ENCODE measurements at places on chromosomes 12 and 14.
A peak's percentile ranks its signal among the peaks of the same experiment; 100 is the strongest.

DNA sequence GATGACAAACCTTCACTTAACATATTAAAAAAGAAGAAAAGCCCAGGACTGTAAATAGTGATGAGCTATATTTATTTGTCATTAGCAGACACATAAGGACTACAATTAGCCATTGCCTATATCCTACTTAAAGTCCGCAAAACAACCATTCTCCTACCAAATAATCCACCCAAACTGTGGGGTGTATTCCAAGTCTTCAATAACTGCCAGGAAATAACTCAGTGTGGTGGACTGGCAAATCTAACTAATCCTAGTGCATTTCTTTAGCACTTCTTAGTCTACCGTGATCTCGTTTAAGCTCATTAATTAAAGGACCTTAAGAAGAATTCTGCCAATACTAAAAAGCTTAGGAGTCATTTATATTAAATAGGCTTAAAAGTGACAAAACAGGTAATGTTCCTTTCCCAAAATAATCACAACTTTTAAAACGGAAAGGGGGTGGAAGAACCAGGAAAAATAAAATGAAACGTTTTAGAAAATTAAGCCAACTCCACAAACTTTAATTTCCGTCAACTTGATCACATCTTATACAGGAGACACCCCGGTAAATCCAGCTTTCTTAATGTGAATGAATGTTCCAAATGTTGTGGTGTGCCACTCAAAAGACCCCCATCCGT, 1.8 kb downstream of the NOVA1 start:
- no peak for DNase-seq

GRCh38 chr12:49649892-49650291, 26.5 kb downstream of the PRPF40B start:
- no peak for DNase-seq

DNA sequence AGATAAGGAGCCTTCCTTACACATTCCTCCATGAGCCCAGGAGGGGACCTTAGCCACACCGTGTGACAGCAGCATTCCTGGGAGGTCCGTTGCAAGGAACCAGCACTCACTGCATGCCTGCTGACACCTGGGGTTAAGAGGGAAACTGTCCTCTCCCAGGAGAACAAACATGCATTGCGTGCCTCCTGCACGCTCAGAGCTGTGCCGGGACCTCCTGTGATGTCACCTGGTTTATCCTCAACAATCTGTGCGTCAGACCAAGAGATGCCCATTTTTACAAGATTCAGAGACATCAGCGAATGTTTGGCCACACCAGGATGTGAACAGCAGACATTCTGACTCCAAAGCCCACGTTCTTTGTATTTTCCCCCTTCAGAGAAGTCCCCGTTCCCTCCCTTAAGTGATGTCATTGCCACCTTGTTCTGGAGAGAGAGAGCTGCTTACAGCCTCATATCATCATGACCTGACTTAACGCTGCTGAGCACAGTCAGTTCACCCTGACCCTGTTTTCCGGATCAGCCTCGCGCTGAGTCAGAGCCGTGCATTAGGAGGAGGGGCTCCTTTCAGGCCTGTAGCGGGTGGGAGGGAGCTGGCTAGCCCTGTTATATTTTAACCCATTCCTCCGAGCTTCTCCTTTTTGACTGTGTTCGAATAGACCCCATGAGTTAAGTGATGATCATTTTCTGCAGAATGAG, 36.2 kb downstream of the TMEM120B start:
- DNase-seq: peak; percentile 6

DNA sequence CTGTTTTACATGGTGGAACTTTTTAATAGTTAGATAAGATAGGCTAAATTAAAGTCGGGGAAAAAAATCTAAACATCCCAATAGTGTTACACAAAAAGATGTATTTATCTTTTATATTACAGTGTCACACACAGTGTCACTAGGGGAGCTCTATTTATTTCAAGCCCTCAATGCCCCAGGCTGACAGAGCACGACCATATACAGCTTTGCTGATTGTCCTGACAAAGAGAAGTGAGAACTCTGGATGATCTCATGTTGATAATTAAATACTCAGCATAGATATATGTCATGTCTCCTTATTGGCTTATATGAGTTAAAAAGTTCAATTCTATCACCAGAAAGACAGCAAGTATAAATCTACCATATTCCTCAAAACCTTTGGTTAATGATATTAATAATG, 594.3 kb downstream of the LRFN5 start:
- DNase-seq: no peak

GRCh38 chr12:30420561-30420960, 275.1 kb downstream of the IPO8 start:
- DNase-seq: no peak

DNA sequence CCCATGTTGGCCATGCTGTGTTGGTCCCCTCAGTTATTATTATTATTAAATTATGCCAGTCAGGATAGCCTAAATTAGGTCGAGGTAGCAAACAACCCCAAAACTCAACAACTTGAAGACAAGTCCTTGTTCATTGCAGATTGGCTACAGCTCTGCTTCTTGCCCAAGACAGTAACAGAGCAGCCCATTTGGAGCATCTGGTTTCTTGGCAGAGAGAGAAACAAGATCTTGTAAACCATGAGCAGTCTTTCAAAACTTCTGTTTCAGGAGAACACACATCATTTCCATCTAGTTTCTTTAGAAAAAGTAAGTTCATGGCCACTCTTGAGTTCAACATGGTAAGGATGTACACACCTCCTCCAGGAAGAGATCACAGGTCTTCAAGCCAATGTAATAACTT, 52.3 kb downstream of the E2F7 start:
- DNase-seq: no peak

DNA sequence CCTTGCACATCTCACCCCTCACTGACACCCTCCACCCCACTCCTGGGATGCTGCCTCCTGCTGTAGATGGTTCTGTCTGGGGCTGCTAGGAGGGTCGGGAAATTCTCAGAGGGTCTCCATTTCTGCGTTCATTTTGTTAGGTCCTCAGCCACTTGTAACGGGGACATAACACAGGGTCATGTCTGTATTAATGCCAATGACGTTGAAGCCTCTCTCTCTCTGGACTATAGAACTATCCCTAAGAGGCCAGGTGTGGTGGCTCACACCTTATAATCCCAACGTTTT, 14.6 kb downstream of the SIVA1 start:
- no peak for DNase-seq

DNA sequence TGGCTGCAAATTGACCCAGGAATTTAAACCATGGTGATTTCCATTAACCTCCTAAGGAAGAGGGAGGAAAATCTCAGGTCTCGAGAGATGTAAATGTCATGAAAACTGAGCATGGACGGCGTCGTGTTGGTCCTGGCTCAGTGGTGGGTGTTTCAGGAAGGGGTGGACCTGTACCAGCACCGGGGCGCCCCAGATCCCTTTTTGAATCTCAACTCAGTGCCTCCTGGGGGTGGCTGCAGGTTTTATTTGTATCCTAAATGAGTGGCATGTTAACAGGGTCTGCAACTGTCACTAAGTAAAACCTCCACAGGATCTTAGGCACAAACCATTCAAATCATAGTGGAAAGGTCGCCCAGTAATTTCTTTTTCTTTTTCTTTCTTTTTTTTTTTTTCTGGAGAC, 101.3 kb downstream of the ASCL4 start:
- DNase-seq: no peak

DNA sequence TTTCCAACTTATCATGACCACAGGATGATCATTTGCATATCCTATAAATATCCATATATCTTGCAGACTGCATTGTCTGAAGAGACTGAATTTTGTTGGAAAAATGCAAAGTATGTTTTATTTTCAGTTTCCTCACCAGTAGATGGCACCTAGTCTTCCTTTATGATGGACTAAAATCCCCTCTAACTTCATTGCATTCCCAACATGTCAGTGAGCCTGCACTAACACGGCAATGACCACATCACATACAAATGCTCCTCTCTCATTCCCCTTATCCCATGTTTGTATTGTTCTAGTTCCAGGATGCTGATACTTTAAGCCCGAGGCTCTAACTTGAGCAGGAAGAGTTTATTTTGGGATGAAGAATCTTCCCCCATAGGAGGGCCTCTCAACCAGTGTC, 24.7 kb upstream of the MYBPC1 start:
- DNase-seq: no peak

DNA sequence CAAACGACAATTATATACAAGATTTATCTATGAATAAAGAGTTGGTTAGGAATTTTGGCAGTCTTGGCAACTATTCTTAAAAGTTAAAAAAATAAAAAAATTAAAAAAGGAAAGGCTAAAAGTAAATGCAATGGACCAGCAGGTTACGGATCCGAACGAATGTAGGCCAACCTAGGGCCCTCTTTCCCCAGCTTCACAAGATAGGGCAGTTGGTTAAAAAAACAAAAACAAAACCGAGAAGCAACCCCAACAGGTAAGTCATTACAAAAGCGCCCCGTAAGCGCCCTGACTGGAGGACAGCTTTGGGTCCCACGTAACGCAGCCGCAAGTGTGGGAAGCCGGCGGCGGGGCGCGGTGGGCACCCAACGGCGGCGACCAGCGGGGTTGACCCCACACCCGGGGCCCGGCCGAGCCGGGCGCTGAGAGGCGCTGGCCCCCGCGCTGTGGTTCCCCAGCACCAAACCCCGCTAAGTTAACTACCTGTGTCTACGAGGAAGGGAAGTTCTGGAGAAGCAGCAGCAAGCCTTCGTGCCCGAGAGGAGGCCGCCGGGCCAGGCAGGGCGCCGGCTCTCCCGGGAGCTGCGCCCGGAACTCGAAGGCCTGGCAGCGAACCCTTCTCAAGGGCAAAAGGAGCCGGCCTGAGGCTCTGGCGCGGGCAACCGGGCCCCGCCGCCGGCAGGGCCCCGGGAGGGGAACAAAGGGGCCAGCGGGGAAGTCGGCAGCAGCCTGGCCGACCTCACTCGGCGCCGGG, 882 bp downstream of the HECTD1 start:
- DNase-seq: peak; percentile 37

DNA sequence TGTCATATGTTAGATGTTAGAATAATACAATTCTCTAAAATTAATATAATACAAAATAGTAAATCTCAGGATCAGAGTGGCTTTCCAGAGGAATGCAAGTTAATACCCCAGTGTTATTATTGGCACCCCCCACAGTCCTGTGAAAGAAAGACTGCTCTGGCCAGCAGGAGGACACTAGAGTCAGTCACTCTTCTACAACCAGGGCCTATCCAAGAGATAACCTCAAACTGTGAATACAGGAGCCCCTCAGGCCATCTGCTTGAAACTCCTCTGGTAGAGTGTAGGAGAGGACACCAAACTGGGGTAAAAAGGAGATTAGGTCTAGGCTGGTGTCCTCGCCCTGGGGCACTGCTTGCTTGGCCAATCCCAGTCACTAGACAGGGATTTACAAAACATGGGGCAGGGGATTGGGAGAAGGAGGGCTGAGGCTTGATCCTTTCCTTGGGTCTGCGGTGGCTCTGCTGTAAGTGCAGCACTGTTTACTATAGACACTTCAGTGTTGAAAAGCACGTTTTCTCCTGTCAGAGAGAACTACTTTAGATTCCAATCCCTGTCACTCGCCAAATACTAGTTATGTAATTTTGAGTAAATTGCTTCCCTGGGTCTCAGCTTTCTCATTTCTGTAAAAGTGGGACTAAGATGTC, 44.5 kb upstream of the PTPRR start:
- DNase-seq: no peak

DNA sequence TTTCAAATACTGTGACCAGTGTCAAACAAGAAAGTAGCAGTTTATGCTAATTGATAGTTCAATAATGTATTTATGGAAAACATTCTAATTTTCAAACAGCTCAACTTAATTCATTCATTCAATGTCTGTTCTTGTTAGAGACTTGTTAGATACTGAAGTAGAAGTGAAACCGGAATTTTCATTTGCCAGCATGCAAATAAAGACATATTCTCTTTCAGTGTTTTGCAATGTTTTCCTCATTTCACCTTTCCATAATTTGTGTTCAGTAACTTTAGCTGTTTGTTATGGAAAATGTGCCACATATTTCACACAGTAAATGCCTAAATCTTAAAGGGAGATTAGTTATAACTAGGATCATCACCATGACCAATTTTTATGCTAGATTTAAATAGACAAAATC, 21.2 kb downstream of the TAS2R50 start:
- no peak for DNase-seq

- no peak for DNase-seq
Observed at GRCh38 chr14:57847096-57847495, 18.8 kb downstream of the SLC35F4 start.

DNA sequence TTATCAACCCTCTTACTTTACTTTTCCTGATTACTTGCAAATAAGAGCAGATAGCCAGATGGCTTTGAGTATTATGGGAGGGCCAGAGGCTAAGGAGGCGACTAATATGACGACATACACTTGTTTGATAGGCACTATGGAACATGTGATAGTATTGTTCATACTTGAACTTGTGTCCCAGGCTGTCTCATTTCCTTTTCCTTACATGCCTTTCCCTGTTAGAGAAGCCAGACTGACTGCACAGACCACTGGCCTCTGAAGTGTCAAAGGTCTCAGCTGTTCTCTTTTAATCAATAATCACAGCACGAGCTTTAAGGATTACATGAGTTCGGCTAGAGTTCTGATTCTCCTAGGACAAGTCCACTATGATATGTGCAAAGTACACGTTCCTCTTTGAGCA, 326.0 kb downstream of the PRKD1 start:
- no peak for DNase-seq

- no peak for DNase-seq
Observed at GRCh38 chr14:84351646-84352045, 1178.3 kb upstream of the FLRT2 start.

DNA sequence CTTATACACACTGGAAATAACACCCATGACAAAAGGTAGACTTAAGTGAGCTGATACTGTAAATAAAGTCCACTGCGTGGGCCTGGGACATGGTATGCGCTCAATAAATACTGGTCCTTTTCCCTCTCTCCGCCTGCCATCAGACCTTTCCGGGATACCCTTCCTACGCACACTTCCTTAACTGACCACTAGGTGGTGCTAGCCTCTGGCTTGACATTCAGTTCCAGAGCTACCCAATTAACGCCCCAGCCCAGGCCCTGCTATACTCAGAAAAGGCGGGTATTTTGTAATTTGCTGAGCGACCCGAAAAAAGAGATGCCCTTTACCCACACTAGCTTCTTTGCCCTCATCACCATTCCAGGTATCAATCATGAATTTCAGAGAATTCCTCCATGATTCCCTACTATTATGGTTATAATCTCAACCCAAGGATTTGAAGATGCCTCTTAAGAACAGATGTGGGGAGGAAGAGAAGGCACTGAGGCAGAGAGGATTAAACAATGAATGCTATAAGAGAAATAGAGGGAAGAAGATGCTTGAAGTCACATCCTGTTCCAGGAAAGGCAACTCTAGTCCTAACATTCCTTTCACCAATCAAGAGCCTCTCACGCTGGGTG, 3.9 kb upstream of the LRP1 start:
- DNase-seq: peak; percentile 82

- DNase-seq: no peak
Observed at GRCh38 chr14:106010783-106011182, 484.4 kb downstream of the TMEM121 start.

All from CD4-positive, alpha-beta T cell treated with Interleukin-15 for 4 hours (primary cell).